ENCODE measurements at places on chromosomes 3 and 15.

DNA sequence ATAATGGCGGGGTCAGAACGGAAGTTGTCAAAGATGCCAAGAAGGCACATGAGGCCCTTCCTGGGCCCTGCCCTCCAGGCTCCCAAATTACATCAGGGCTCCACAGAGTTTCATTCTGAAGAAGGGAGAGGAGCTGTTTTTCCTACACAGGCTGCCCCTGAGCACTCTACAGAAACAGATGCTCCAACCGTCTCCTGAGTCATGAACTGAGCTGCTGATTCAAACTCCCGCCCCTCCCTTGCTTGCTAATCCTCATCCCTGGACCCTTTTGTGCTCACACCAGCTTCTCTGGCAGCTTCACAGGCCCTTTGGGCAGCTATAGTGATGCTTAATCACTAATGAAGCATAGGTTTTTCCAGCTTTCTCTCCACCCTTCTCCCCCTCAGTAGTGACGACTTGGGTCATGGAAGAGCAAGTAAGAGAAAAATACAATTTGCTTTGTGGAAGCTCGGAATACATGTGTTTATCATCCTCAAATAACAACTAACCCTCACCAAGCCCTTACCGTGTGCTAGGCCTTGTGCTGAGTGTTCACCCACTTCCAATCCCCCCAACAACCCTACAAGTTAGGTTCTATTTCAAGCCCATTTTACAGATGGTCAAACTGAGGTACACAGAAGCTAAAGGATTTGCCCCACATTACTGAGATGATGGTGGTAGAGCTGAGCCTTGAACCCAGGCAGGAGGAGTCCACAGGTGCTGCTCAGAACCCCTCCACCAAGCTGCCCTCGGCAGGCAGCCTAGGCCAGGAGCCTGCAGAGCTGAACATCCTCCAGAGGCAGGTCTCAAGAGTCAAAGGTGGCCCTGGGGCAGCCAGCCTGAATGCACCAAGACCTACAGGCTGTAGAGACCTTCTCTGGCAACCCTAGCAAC lies 21.9 kb downstream of the MEGF11 start:
- no peak for DNase-seq

DNA sequence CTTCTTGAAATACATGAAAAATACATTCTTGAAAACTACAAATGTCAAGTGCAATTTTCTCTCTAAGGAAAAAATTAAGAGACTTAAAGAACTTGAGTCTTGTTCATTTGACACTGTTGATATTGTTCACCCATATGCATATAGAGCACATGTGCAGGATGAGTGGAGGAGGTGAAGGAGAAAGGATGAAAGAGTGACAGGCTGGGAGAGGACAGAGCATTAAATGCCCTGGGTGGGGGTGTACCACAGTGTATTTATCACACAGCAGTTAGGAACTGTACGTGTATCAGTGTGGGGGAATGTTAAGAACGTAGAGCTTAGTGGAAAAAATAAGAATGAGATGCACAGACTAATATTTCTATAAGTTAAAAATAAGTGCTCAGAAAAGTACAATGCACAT lies 45.7 kb downstream of the CTDSPL start:
- DNase-seq: no peak

DNA sequence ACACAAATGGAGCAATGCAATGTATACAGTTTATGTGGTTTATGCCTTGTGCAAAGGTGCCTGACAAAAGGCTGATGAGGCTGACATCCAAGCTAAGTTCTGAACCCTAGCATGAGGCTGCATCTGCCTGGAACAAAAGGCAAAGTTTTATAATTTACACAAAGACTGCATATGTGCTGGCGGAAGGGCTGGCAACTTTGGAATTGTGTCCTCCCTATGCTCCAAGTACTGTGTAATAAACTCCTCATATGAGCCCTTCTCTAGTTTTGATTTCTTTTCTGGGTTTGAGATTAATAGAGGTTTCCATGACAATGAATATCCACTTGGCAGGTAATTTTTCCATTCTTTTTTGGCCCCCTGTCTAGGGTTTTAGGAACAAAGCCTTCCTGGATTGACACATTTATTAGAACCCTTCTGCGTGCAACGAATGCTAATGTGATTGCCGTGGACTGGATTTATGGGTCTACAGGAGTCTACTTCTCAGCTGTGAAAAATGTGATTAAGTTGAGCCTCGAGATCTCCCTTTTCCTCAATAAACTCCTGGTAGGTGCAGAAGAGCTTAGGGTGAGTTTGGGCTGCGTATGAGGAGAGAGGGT lies 10.8 kb downstream of the PLA1A start:
- DNase-seq: no peak

DNA sequence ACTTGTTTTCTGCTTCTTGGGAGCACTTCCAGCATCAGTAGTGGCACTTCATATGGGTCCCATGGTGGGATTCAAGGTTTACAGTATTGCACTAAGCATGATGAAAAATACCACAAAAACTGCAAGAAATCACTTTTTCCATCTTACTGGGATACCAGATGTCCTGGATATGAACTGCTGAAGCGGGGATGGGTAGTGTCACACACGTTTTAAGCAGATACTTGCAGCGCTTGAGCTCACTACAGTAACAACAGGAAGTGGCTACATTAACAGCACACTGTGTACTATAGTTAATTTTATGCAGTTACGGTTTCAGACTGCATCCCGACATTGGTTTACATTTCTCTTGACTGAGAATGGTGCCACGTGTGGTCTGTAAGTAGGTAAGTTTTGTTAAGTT lies 3.5 kb upstream of the ISG20 start:
- no peak for DNase-seq

GRCh38 chr3:53581671-53582070 lies 87.3 kb downstream of the CACNA1D start:
- no peak for DNase-seq

GRCh38 chr3:171186817-171187500 lies 160.4 kb upstream of the SLC2A2 start:
- no peak for DNase-seq

DNA sequence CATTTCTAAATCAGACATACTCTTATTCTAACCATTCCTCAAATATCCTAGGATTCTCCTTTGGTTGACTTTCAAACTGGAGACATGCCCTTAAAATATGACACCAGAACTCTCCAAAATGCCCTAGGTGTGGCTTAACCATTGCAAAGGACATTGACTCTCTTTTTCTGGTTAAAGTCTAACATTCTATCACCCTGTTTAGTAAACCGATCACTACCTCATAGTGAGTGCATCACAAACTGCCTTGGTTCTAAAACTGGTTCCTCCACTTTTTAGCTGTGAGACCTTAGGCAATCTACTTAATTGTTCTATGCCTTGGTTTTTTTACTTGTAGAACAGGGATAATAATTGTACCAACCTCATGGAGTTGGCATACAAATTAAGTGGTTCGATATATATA lies 224.3 kb downstream of the CDIN1 start:
- no peak for DNase-seq

Data from HEK293T (cell line).